ENCODE measurements at places on chromosomes 7 and 10. TPM values are rescaled to one million over a fixed set of nuclear protein-coding genes. Genes with fewer than 3 reads are reported as not detected.

CFAP70 gene
- 1.7 TPM for total RNA-seq

GHRHR gene
- total RNA-seq: 7.5 TPM

WNT16 gene
- not detected for total RNA-seq

USP54 gene
- total RNA-seq: 267 TPM

C10orf67 gene
- total RNA-seq: not detected

SPOCK2 gene
- 3.4 TPM for total RNA-seq

BNIP3 gene
- total RNA-seq: 29.9 TPM

MMD2 gene
- not detected for total RNA-seq

IDI2 gene
- not detected for total RNA-seq

CALML3 gene
- total RNA-seq: not detected

NODAL gene
- 1.5 TPM for total RNA-seq

KLLN gene
- total RNA-seq: 0.74 TPM

HOXA10 gene
- not detected for total RNA-seq

SUN1 gene
- 150 TPM for total RNA-seq

GPAM gene
- 11.5 TPM for total RNA-seq

WEE2 gene
- 0.33 TPM for total RNA-seq

CUBN gene
- total RNA-seq: 8.8 TPM

AKR1B1 gene
- total RNA-seq: 52.8 TPM

URGCP gene
- total RNA-seq: 13.0 TPM

PILRA gene
- 4.2 TPM for total RNA-seq

NEURL1 gene
- total RNA-seq: 0.69 TPM

TSPAN12 gene
- total RNA-seq: 20.3 TPM

NEUROG3 gene
- total RNA-seq: not detected

DNA sequence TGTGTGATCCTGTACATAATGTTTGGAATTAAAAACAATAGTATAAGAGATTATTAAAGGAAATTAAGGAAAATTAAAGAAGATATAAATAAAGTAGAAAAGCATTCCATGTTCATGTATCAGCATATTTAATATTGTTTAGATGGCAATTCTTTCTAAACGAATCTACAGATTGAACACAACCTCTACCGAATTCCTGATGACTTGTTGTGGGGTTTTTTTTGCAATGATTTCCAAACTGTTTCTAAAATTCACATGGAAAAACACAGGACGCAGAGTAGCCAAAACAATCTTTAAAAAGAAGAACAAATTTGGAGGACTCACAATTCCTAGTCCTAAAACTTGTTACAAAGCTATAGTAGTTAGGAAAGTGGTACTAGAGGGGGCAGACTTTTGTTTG lies 573.4 kb upstream of the IGFBP3 start:
- DNase-seq: no peak

- DNase-seq: no peak
Observed at GRCh38 chr7:149175150-149175549, 20.2 kb upstream of the ZNF282 start.

- DNase-seq: no peak
Observed at GRCh38 chr7:13262929-13263530, 575.6 kb downstream of the ARL4A start.

- DNase-seq: no peak
Observed at GRCh38 chr7:97578225-97578624, 153.7 kb upstream of the TAC1 start.

GRCh38 chr10:13276749-13277365 lies 23.0 kb downstream of the PHYH start:
- DNase-seq: no peak

DNA sequence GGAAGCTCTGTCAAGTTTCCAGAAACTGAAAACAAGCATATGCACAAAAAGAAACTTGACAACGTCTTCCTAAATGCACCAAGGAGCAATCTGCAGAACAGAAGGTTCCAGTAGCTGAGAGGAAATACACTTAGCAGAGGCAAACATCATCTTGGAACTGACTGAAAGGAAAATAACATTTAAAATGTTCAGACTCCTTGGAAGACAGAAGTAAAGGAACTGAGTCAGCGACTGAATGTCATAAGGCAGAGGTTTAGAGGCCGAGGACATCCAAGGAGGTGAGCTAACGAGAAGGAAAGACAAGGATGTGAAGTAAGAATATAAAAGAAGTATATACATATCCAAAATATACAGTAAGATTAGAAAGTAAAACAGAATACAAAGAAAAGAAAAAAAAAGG lies 24.1 kb downstream of the SEMA3D start:
- DNase-seq: no peak

DNA sequence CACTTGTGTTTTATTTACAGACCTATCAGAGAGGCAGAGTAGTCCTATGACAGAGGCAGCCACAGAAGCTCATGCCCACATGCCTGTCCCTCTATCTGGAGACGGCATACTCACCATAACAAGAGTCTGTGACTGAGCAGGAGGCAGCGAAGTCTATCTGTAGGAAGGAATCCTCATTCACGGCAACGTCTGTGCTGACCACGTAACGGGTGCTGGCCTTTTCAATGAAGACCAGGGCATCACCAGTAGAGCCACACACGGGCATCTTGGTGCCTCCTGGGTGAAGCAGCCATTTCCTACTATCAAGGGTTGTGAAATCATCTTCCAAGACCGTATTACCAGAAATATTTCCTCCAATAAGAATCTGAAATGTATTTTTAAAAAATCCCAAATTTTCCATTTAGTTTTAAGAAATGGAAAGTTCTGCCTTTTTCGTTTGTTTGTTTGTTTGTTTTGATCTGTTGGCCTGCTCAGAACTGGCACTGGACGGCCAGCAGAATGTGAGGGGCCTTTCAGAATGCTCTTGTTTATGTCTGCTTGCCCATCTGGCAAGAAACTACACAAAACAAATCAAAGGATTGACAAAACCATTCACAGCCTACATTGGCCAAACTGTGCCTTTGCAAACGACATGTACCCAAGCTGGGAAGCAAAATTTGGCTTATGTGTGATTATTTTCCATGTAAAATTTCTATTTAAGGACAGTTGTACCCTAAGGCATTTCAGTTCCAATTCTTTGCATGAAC lies 93.1 kb upstream of the SLC26A5 start:
- DNase-seq: no peak

GRCh38 chr7:34838329-34838728 lies 180.3 kb downstream of the NPSR1 start:
- DNase-seq: no peak

- no peak for DNase-seq
Observed at GRCh38 chr10:86061278-86062197, 305.1 kb downstream of the GRID1 start.

DNA sequence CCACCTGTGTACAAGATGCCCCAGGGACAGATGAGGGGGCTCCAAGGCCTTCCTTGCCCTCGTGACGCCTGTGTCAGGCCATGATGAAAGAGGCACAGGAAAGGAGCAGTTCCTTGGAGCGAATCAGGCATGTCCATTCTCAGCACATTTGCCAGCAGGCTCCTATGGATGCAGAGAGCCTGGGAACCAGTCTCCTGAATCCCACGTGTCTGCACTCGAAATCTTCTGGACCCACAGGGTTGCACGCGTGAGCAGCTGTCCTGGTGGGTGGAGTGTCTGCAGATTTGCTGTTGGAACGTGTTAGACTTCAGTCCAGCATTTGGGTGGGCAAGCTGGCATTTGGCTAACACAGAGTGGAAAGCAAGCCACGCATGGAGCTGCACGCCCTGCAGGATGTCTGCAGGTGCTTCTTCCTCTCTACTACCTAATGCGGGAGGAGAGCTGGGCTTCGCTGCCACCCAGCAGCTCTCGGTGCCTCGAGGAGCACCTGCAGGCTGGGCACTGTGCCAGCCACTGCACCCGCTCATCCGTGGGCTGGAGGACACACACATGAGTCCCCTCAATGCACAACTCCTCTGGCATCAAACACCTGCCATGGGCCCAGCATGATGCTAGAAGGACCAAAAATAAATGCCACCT lies 140.7 kb downstream of the PAXIP1 start:
- no peak for DNase-seq

GRCh38 chr7:108348913-108349312 lies 107.3 kb downstream of the NRCAM start:
- DNase-seq: no peak

- DNase-seq: no peak
Observed at GRCh38 chr7:17907014-17907413, 33.3 kb downstream of the SNX13 start.

GRCh38 chr10:123890756-123891143 lies 857 bp downstream of the CPXM2 start:
- DNase-seq: no peak

DNA sequence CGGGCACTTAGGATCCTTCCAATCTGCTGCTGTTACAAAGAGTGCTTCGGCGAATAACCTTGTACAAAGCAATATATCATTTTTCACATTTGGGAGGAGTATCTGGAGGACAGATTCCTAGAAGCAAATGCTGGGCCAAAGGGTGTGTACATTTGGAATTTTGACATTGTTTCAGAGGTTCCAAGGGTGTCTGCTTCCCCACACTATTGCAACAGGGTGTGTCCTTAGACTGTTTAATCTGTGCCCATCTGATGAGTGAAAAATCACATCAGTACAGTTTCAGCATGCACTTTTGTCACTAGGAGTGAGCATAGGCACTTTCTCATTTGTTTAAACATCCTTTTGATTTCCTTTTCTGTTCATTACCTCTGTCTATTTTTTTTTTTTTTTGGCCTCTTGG lies 8.6 kb upstream of the ELFN1 start:
- DNase-seq: no peak

- DNase-seq: no peak
Observed at GRCh38 chr10:76675951-76676587, 961.5 kb downstream of the KCNMA1 start.

- no peak for DNase-seq
Observed at GRCh38 chr7:117155694-117156093, 167.2 kb downstream of the WNT2 start.

DNA sequence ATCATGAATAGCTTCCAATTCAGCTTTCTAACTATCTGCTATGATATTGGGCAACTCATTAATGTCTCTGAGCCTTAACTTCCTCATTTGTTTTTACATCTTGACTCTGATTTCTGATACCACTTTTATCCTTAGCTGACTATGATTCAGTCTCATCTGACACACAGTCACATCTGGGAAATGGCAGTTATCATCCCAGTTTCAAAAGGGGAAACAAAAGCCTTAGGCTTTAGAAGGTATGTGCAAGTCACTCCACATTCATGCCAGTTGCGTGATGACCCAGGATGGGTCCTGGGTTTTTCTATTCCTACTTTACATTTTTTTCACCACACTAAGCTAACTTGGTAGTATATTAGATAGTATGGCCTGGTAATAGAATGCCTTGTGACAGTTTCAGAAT lies 12.7 kb downstream of the SCIN start:
- DNase-seq: no peak

GRCh38 chr10:33734393-33735155 lies 400.1 kb upstream of the NRP1 start:
- DNase-seq: no peak

DNA sequence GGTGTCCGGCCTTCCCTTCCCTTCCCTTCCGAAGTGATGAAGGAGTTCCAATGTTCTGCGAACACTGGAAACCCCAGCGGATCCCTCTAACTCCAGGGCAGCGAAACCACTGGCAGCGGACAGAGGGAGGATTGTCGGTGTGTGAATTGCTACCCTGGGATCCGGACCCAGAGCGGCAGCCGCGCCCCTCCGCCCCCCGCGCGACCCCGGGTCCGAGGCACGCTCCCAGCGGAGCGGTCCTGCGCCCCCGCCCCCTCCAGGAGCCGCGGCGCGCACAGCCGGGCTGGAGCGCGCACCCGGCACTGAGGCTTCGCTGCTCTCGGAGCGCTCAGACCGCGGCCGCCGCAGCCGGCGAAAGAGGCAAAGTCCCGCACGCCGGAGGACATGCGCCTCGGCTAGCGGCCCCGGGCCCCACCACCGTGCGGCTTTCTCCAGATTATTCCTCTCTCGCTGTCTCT lies at the start of gene PTPRZ1:
PTPRZ1 (plus strand) TSS at position 331 of the 458 bp plus-strand sequence. CDS start 339 bp downstream, outside the sequence.
- peak; percentile 71 for DNase-seq

- DNase-seq: no peak
Observed at GRCh38 chr7:5439572-5440496, 16.2 kb upstream of the TNRC18 start.

DNA sequence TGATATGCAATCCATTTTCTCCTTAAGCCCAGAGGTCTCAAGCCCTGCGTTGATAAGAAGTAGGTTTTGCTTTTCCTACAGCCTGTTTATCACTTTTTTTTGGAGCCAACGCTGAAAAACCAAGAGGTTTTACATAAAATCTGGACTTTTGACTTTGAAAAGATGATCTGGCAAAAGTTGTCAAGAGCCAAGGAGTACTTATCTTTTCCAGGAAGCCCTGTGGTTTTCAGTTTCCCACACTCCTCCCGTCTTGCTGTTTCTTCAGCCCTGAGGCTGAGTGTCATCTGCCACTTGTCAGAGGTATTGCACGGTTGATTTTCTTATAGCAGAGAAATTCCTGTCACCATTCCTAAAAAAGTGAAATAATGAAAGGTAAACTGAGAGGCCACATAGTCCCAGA lies 108.7 kb downstream of the TYW1 start:
- DNase-seq: no peak

DNA sequence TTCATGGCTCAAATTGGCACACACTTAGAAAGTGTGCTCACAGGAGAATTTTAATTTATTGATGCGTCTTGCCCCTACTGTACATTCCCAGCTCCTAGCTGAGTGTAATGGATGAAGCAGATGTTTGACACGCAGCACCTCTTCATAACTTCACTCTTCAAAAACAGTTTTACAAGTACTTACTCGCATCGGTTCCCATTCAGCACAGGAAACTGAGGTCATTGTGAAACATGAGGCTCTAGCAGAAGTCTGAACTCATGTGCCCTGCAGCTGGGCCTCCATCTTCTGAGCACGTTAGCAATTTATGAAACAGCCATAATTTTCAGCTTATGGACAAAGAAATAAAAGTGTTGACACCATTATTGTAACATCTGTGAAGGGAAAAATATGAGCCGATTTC lies 558.9 kb upstream of the MGMT start:
- DNase-seq: no peak

- DNase-seq: no peak
Observed at GRCh38 chr7:140902303-140902953, 22.3 kb downstream of the BRAF start.

DNA sequence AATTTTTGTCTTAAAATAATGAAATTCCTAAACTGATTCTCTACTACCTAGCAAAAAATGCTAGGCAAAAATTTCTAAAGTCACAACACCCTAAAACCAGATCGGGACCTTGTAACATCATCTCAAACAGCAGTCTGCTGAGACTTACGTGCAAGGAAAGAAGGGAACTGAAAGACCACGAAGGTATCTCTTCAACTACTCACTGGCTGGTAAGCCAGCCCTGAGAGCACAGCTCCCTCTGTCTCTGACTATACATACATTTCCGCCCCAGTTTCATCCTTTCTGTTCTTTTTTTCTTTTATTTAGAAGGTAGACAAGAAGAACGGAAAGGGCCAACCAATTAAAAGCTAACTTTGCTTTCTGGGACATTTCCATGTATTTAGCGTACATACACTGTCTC lies 15.6 kb downstream of the SORCS1 start:
- DNase-seq: no peak

- no peak for DNase-seq
Observed at GRCh38 chr7:33444511-33444910, 315.1 kb downstream of the BBS9 start.

GRCh38 chr7:93374345-93374940 lies 142.3 kb downstream of the VPS50 start:
- DNase-seq: no peak

Measured in endothelial cell (in vitro differentiated cells).